ENCODE measurements at places on chromosomes 3 and 15. TPM values are rescaled to one million over a fixed set of nuclear protein-coding genes. Genes with fewer than 3 reads are reported as not detected.

- no peak for DNase-seq
- H3K27me3 ChIP-seq = no peaks in the 10 kb centered on the region
- H3K36me3 ChIP-seq = no peaks in the 10 kb centered on the region
- no peak overlapping the region for H3K27ac ChIP-seq
These were observed 197.7 kb downstream of the LSAMP start for GRCh38 chr3:116247605-116248004.

SLC28A1 gene
- total RNA-seq = not detected

GRCh38 chr3:138625707-138626365 lies 17.3 kb downstream of the FAIM start:
- H3K4me1 ChIP-seq = no peaks in the 10 kb centered on the region
- no peaks in the 10 kb centered on the region for H3K36me3 ChIP-seq
- no peaks in the 10 kb centered on the region for H3K27me3 ChIP-seq
- no peak overlapping the region for H3K4me3 ChIP-seq

DNA sequence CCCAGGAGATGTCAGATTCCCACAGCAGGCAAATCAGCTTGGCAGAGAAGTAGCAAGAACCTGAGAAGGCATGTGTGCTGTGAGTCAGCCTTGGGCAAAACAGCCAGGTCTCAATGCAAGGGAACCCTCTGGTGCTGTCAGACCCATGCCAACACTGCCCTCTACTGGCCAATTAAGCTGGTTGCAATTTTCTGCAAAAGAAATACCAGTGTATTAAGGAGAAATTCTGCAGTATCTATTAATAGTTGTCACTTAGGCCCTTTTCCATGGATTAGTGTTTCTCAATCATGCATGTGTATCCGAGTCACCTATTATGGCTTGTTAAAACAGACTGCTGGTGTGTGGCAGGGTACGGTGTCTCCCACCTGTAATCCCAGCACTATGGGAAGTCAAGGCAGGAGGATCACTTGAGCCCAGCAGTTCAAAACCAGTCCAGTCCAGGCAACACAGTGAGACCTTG lies 26.2 kb downstream of the MAP4 start:
- H3K36me3 ChIP-seq = no peaks in the 10 kb centered on the region
- no peak overlapping the region for H3K27ac ChIP-seq
- H3K4me1 ChIP-seq = peaks cover 3% of the 10 kb centered on the region
- H3K4me3 ChIP-seq = no peak overlapping the region
- peak; percentile 76 for DNase-seq
- no peaks in the 10 kb centered on the region for H3K27me3 ChIP-seq

DGKG gene
- 0.90 TPM for total RNA-seq

GRCh38 chr15:65418596-65418995 lies 4.2 kb downstream of the IGDCC4 start:
- DNase-seq = no peak
- H3K27ac ChIP-seq = no peak overlapping the region
- no peak overlapping the region for H3K4me3 ChIP-seq
- H3K36me3 ChIP-seq = no peaks in the 10 kb centered on the region
- no peaks in the 10 kb centered on the region for H3K27me3 ChIP-seq

DNA sequence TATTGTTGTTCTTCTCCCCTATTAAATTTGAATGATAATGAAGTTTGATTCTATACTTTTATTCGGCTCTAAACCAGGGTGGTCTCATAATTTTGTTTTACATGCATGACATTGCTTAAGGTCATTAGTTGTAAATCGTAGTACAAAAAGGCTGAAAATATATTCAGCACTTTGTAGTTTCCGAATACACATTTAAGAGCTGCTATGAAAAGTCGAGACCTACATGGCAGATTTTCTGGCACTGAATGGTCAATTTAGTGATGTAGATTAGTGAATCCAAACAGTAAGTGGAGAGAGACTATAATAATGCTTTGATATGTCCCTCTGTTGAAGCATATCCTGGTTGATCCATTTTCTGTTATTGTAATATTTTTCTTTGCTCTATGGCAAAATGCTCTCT lies 254.0 kb upstream of the SOX2 start:
- no peak overlapping the region for H3K4me3 ChIP-seq
- H3K4me1 ChIP-seq = no peaks in the 10 kb centered on the region

LRRC2 gene
- total RNA-seq = 1.7 TPM

- no peaks in the 10 kb centered on the region for H3K4me1 ChIP-seq
- no peak for DNase-seq
- H3K27me3 ChIP-seq = no peaks in the 10 kb centered on the region
- no peak overlapping the region for H3K4me3 ChIP-seq
- H3K36me3 ChIP-seq = no peaks in the 10 kb centered on the region
These were observed 291.6 kb upstream of the VEPH1 start for GRCh38 chr3:157794771-157795170.

DNA sequence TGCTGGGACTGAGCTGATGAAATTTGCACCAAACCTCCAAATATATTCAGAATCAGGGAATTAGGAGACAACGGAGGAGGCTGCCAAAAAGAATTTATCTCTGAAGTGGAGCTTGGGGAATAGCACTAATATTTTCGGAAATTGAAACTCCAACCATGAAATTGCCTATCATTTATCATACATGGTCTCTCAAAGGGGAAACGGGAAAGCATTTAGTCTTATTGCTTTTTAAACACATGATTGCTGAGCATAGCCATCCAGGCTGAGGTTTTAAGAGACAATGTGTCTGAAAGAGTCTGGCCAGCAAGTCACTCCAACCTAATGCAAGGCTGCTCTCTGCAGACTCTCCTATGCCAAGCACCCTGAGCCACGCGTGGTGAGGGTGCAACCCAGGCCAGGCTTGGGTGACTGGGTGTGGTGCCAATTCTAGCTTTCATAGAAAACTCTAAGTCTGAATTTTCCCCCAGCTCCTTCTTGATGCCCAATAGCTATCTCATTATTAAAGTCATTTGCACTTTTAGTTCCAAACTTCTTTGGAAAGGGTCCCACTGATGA lies 200.2 kb downstream of the RPLP1 start:
- no peaks in the 10 kb centered on the region for H3K36me3 ChIP-seq
- H3K4me1 ChIP-seq = no peaks in the 10 kb centered on the region
- no peak for DNase-seq
- no peak overlapping the region for H3K27ac ChIP-seq
- no peaks in the 10 kb centered on the region for H3K27me3 ChIP-seq

GRCh38 chr3:72133329-72134011 lies 348.5 kb upstream of the PROK2 start:
- no peaks in the 10 kb centered on the region for H3K4me1 ChIP-seq
- H3K27me3 ChIP-seq = no peaks in the 10 kb centered on the region
- no peak overlapping the region for H3K4me3 ChIP-seq

GRCh38 chr3:187572441-187572840 lies 97.8 kb downstream of the SST start:
- H3K27me3 ChIP-seq = no peaks in the 10 kb centered on the region
- H3K27ac ChIP-seq = no peak overlapping the region
- no peaks in the 10 kb centered on the region for H3K36me3 ChIP-seq
- no peak for DNase-seq

DNA sequence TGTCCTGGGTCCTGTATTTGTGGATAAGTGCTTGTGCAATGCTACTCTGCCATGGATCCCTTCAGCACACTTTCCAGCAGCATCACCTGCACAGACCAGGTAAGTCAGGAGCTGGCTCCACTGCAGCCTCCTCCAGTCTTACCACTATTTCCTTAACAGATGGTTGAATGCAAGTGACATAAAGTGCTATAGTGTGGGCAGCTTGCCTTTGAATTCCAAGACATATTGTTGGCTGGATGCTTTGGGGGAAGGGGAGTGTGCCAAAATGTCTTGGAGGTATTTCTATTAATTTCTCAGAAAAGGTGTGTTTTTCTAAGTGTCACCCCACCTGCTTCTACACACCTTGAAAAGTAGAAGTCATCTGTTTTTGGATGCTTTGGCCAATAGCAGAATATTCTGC lies 352.2 kb upstream of the SUCLG2 start:
- no peaks in the 10 kb centered on the region for H3K4me1 ChIP-seq
- no peak overlapping the region for H3K4me3 ChIP-seq
- H3K27ac ChIP-seq = no peak overlapping the region
- no peaks in the 10 kb centered on the region for H3K36me3 ChIP-seq
- DNase-seq = no peak
- no peaks in the 10 kb centered on the region for H3K27me3 ChIP-seq

CLRN1 gene
- total RNA-seq = not detected

ROPN1B gene
- total RNA-seq = not detected

- H3K27me3 ChIP-seq = no peaks in the 10 kb centered on the region
- peaks cover 21% of the 10 kb centered on the region for H3K4me1 ChIP-seq
- no peaks in the 10 kb centered on the region for H3K36me3 ChIP-seq
- no peak overlapping the region for H3K27ac ChIP-seq
- H3K4me3 ChIP-seq = no peak overlapping the region
These were observed 18.1 kb upstream of the LEKR1 start for GRCh38 chr3:156808025-156808424.

Data from pancreas (tissue), 10 donors.